ENCODE measurements at places on chromosomes 4 and X. TPM values are rescaled to one million over a fixed set of nuclear protein-coding genes. Genes with fewer than 3 reads are reported as not detected.

Gene MAGEC2
- total RNA-seq: not detected

Gene IL3RA
- 10.4 TPM for total RNA-seq

Gene NDNF
- not detected for total RNA-seq

Gene MND1
- 5.8 TPM for total RNA-seq

Gene ZNF732
- 0.97 TPM for total RNA-seq

Gene TMEM154
- 4.5 TPM for total RNA-seq

Gene BEX2
- 1.5 TPM for total RNA-seq

Gene SPIN2A
- total RNA-seq: not detected

Gene KANTR
- 2.6 TPM for total RNA-seq

Gene PPP2R3B
- 18.5 TPM for total RNA-seq

Gene HOPX
- total RNA-seq: 32.8 TPM

Gene NSG1
- total RNA-seq: 4.9 TPM

Gene HTR2C
- total RNA-seq: not detected

Gene WFS1
- total RNA-seq: 7.8 TPM

Gene DGAT2L6
- total RNA-seq: not detected
